ENCODE measurements at places on chromosomes 3 and 15.

- DNase-seq = no peak
Measured at GRCh38 chr15:70235347-70235746, 137.6 kb upstream of the TLE3 start.

DNA sequence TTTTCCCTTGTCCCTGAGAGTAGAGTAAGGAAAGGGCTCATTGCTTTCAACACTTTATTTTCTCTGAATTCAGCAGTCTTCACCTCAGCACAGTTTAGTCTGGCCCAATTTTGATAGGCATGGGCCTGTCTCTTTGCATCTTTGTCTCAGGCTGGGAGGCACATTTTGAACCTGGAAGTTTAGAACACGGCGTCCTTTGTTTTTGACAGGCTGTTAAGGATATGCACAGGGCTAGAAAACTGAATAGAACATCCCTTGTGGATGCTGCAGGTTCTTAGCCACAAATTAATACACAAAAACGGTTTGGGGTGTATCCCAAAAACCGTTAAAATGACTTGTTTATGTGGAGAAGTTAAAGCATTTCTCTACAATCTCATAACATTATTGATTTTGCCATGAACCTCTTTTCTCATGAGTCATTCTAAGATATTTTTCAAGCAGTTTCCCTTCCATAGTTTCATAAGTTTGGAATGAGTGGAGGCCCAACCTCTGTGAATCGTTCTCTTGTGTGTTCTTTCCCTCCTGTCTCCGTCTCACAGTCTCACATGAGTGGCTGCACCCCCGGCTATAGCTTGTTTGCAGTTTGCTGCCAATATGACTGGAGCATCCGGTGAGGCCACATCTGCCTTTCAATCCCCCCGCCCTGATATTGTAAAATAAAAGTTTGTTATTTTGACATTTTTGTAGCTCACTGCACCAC, 192.9 kb upstream of the EIF1B start:
- DNase-seq = peak; percentile 86

DNA sequence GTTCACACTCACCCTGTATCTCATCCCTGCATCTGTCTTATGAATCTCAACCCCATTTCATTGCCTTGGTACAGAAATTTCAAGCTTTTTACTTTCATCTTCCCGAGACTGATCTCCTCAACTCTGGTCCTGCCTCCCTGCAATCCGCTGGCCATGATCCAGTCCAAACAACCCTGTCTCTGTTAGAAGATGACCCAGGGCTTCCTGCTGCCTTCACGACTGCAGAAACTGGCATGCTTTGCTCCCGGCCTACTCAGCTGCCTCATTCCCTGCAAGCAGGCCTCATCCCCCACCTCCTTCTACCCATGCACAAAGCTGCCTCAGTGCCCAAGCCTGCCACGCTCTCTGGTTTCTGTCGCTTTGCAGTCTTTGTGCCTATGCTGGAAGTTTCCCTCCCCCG, 12.4 kb downstream of the HES1 start:
- DNase-seq = no peak

DNA sequence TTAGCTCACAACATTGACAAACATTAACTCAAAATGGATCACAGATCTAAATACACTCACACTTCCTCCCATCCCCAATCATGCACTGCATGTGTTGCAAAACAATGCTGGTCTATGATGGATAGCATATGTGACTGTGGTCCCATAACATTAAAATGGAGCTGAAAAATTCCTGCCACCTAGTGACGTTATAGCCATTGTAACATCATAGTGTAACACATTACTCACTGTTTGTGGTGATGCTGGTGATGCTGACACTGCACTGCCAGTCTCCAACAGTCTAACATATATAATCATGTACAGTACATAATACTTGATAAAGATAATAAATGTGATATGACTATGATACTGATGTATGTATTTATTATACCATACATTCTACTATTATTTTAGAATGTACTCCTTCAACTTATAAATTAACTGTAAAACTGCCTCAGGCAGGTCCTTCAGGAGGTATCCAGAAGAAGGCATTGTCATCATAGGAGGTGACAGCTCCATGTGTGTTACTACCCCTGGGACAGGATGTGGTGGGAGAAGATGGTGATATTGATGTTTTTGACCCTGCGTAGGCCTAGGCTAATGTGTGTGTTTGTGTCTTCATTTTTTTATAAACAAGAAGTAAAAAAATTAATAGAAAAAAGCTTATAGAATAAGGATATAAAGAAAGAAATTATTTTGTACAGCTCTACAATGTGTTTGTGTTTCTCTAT, 41.3 kb downstream of the TXNRD3 start:
- peak; percentile 12 for DNase-seq

GRCh38 chr3:80285388-80285787, 517.6 kb upstream of the ROBO1 start:
- DNase-seq = no peak

GRCh38 chr3:195086341-195086740, 184.6 kb downstream of the XXYLT1 start:
- no peak for DNase-seq

DNA sequence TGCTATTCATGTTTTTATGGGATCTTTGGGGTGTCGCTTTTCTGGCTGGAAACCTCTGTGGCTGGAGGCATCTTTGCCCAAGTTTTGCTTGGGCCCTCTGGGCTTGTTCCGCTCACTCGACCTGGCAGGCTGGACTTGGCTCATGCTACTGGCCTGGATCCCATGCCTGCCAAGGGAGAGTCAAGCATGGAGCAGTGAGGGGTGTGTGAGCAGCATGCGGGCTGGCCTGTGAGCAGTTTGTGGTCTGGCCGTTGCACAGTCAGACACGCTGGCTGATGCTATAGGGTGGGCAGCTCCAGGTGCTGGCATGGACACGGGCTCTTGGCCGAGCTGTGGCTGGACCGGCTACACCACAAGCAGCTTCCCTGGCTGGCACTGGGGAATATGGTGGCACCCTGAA, 491.1 kb downstream of the AGBL1 start:
- no peak for DNase-seq

GRCh38 chr3:127005864-127006500, 23.1 kb downstream of the PLXNA1 start:
- no peak for DNase-seq

DNA sequence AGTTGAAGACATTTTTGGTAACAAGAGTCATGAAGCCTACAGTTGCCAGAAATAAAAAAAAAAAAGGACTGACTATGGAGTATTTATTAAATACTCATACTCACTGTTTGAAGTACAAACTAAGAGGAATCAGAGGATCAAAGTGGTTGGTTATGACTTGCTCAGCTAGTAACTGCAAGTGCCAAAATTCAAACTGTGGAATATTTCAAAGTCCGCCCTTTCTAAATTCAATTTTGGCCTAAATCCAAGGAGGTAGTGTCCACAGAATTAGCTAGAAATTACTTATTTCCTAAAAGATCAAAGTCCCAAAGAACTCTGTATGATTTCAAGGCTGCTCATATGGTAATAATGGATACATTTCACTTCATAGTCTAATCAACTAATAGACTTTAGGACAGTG, 274.5 kb downstream of the ZBTB20 start:
- no peak for DNase-seq

DNA sequence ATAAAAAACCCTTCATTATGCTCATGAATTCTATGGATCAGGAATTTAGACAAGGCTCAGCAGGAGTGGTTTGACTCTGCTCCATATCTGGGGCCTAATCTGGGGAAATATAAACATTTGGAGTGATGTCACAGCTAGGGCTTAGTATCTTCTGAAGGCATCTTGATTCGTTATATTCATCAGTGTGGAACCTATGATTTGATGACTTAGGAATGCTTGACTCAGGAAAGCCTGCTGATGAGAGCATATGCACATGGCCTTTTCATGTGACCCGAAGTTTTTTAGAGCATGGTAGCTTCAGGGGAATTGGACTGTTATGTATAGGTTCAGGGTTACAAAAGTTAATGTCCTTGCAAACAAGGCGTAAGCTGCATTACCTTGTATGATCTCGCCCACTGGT, 184.9 kb upstream of the LRRC3B start:
- peak; percentile 1 for DNase-seq

GRCh38 chr15:46061002-46061401, 426.2 kb downstream of the SQOR start:
- no peak for DNase-seq

DNA sequence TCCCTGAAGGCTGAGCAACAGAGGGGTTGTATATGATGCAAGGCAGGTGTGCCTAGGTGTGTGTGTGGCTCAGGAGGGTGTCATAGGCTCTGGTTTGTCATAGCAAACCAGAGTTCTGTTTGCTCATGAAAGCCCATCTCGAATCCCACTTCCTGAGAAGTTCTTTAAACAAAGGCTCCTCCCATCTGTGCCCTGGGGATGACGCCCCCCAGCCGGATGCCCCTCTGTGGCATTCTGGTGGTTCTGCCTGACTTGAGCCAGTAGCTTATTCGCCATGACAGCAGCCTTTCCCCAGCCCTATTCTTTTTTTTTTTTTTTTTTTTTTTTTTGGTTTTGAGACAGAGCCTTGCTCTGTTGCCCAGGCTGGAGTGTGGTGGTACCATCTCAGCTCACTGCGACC, 45.4 kb downstream of the PDIA5 start:
- DNase-seq = no peak

DNA sequence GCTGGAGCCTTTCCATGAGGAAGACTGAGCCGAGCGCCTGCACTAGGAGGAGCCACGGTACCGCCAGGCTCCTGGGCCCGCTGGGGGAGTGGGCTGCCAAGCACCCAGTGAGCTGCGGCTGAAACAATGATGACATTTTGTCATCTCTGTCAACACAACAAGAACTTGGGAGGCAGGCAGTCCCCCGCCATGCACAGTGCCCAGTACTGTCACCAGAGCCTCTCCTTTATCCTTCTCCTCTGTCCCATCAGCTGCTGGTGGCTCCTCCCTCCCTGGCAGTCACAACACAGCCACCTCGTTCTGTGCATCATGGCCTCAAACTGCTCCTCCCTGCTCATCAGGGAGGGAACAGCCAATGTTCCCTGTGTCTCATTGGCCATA, 34.0 kb upstream of the PCSK6 start:
- no peak for DNase-seq

DNA sequence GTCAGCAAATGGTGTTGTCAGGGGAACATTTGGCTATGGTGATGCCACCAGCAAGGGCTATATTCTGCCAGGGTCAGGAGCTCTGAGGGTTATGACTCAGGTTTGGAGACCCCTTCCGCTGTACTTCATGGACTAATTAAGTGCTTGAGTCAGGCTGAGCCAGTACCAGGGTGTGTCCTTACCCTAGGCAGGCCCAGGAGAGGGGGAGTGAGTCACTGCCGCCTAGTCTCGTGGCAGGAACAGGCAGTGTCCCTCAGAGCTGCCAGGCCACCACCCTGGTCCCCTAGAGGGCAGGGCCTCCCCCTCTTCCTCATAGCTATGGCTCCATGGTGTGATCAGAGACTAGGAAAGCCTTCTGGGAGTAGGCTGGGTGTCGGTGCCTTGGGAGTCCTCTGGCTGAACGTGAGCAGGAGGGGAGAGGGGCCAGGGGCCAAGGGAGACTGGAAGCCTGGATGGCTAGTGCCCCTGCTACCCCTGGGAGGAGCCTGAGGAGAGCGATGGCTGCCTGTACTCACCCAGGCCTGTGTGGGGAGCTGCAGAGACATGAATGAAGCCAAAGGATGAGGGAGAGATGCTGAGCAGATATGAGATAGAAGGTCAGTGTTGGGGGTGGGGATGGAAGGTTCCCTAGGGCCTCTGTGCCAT, 10.6 kb downstream of the MAPKAPK3 start:
- peak; percentile 36 for DNase-seq

DNA sequence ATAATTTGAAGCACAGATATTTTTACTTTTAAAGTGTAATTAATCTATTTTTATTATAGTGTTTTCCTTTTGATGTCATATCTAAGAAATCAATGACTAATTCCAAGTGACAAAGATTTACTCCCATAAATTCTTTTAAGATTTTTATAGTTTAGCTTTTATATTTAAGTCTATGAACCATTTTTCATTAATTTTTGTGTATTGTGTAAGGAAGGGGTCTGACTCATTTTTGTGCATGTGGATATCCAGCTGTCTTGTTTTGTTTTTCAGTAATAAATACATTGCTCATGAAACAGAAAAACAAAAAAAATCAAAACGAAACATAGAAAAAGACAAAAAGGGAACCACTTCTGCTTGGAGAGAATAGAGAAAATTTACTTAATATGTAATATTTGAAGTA, 145.1 kb downstream of the EPHA6 start:
- no peak for DNase-seq

- DNase-seq = no peak
Measured at GRCh38 chr3:52442409-52443267, 2.3 kb downstream of the SEMA3G start.

DNA sequence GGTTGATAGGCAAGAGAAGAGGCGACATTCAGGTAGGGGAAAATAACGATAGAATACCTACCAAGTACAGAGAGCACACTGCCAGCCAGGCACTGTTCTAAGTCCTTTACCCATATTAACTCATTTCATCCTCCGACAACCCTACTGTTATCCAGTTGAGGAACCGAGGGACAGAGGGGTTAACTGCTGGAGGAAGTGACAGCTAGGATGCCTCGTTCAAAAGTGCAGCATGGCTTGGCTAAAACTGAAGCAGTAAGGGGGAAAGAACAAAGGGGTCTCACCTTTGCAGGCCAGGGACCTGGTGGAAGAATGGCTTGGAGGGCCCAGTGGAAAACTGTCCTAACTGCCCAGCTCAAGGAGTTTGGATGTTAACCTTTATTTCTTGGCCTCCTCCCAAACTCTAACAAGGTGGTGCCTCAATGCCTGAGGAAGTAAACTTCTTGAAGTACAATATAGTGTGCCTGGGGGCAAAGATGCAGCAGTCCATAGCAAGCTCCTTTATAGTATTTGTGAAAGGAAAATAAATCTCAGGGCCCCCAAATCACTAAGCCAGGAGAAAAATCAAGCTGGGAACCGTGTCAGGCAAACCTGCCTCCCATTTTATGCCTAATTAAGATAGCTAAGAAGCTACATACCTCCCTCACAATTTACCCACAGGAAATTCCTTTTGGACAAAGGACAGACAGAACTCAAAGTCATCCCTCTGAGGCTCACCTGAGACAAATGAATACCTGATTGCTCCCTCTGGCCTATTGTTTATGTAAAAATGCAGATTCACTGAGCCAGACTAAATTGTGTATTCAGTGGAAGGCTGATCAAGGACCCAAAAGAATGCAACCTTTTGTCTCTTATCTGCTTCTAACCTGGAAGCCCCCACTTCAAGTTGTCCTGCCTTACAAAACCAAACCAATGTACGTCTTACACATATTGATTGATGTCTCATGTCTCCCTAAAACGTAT, 1.6 kb upstream of the ITGB5 start:
- no peak for DNase-seq

DNA sequence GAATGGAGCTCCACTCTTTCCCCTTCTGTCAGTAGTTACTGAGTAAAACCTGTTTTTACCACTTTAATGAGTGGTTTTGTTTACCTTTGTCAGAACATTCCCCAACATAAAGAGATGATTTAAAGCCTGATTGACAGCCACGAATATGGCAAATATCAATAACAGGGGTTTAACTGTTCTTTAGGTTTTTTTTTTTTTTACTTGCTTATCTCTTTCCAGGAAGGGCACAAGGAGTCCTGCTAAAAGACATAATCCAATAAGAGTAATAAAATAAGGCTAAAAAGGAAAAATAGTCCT, 11.5 kb upstream of the UBE2Q2 start:
- DNase-seq = no peak

GRCh38 chr3:98525494-98525893, 2.8 kb upstream of the CLDND1 start:
- DNase-seq = no peak

All from NCI-H460 (cell line).